COLO829 (cell line): ENCODE measurements at places on chromosomes 12 and 14.

DNA sequence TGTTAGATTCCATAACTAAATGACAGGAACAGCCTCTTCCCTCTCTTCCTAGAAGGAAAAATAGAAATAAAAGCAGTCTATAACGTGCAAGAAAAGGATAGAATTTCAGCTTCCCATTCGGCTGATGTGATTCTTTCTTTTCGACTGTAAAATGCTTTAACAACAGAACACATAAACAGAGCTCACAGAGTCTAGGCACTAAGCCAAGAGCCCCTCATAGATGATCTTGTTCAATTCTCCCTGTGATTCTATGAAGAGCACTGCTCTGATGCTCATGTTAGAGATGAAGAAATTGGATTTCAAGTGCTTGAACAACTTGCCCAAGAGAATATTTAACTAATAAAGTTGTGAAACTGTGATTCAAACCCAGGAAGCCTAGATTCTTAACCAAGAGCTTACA lies 232.7 kb downstream of the RPAP3 start:
- no peak for DNase-seq

GRCh38 chr14:100037353-100037752 lies 27.9 kb upstream of the EVL start:
- DNase-seq, result no peak

- peak; percentile 77 for DNase-seq
These were observed 27.7 kb downstream of the PPP1R13B start for GRCh38 chr14:103819503-103820307.

GRCh38 chr12:119182701-119183493 lies 4.2 kb downstream of the HSPB8 start:
- no peak for DNase-seq

DNA sequence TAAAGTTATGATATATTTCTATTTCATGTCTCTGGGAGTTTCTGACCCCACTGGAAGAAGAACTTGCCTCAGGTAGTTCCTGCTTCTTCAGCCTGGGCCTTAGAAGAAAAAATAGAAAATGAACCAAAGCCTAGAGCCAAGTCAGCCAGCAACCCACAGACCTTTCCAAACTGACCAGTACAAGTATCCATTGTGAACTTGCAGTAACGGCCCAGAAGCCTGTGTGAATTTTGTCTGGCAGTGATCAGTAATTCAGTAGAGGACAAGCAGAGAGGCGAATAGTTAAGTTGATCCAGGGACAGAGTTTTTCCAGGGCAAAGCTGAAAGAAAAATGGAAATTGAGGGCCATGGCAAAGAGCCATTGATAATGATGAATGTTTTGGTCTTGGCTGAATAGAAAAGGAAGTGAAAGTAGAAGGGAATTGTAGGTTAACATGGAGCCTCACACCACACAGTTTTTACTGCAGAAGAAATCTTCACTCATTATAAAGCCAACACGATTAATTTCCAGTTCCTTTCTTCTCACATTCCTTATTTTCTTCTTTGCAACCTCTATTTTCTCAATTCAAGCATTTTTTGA lies 311.8 kb downstream of the BTG1 start:
- no peak for DNase-seq

- no peak for DNase-seq
These were observed 122.4 kb downstream of the MIPOL1 start for GRCh38 chr14:37320106-37320505.

GRCh38 chr12:14928931-14929330 lies 9.4 kb downstream of the ERP27 start:
- no peak for DNase-seq

GRCh38 chr14:92694807-92695206 lies 53.6 kb downstream of the LGMN start:
- no peak for DNase-seq

- DNase-seq, result no peak
These were observed 7.4 kb upstream of the DIO3 start for GRCh38 chr14:101553931-101554330.

- no peak for DNase-seq
These were observed 34.2 kb downstream of the ABCC9 start for GRCh38 chr12:21906919-21907493.

DNA sequence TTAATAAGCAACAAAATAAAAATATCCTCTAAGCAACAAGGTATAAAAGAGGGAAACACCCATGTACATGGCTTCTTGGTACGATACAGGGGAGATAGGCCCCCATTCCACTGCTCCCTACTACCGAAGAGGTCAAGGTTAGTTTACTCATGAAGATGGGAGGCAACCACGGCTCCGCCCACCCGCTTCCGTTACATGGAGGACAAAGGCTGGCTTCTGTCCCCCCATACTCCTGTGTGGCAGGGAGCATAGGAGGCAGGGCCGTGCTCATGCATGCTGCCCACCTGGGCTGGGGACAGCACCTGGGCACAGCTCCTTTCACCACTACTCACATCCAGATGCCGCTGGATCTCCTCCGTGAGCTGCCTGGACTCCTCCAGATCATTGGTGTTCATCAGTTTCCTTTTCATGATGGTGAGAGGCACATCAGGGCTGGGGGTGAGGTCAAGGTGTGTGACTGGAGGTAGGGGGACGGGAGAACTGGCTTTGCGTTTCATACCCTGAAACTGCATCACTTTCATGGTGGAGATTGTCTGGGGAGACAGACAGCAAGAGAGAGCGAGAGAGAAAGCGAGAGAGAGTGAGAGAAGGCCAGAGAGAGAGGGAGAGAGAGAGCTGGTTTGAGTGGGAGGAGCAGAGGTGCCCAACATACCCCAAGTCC lies 39.0 kb downstream of the LGMN start:
- no peak for DNase-seq

DNA sequence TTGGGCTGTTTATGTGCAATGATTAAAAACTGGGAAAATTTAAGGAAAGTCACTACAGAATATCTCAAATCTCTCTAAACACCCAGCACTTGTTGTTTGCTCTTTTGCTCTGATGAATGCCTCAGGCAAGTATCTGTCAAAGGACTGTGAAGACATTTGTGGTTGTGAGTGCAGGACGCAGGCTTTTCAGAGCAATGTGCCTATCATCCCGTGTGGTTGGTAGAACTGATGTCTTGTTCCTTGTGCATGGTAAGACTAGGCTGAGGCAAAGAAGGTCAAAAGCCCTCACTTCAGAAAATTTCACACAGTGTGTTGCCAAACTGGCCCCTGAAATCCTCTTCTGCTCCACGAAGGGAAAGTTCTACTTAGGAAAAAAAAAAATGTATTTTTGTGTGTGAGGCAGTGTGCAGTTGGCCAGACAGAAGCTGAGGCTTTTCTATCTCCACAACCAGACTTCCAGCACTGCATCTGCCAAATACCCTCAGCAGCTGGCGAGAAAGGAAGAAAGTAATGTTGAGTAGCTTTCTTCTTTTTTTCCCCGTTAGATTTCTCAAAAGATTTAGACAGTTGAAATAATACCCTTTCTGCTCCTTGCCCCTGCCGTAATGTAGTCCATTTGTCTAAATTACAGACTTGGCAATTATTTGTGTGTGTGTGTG lies 1103.1 kb downstream of the VRK1 start:
- no peak for DNase-seq

- DNase-seq, result peak; percentile 48
These were observed 3.8 kb upstream of the C12orf42 start for GRCh38 chr12:103499571-103499970.

DNA sequence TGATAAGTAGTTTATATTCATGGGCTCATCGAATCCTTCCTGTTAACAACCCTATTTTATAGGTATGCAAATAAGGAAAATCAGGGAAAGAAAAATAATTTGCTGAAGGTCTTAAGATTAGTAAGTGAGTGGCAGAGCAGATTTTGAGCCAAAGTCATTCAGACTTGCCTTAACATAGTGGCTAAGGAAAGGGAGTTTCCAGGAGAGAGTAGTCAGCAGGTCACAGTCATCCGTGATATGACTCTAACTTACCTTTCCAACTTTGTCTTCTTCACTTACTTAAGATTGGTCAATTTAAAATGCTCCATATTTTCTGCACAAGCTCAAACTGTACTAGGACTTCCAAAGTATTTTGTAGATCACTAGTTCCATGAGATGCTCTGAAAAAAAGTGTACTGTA lies 46.6 kb downstream of the AKAP6 start:
- DNase-seq, result no peak

DNA sequence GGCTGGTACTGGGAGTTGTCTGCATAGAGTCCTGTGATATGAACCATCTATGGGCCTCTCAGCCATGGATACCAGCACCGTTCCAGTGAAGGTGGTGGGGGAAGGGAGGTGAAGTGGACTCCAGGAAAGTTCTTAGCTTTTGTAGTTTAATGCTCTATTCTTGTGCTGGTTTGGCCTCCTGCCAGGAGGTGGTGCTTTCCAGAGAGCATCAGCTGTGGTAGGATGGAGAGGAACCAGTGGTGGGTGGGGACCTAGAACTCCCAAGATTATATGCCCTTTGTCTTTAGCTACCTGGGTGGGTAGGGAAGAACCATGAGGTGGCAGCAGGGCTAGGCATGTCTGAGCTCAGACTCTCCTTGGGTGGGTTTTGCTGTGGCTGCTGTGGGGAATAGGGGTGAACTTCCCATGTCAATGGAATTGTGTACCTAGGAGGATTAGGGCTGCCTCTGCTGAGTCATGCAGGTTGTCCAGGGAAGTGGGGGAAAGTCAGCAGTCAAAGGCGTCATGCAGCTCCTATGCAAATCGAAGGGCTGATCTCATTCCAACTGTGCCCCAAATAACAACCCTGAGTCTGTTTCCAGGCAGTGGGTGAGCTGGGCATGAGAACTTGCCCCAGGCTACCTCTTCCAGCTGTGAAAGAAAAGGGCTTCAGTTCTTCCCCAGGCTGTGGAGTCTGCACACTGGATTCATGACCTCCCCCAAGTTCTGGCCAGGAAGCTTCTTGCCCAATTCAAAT lies 14.2 kb downstream of the GZMH start:
- DNase-seq, result peak; percentile 86

DNA sequence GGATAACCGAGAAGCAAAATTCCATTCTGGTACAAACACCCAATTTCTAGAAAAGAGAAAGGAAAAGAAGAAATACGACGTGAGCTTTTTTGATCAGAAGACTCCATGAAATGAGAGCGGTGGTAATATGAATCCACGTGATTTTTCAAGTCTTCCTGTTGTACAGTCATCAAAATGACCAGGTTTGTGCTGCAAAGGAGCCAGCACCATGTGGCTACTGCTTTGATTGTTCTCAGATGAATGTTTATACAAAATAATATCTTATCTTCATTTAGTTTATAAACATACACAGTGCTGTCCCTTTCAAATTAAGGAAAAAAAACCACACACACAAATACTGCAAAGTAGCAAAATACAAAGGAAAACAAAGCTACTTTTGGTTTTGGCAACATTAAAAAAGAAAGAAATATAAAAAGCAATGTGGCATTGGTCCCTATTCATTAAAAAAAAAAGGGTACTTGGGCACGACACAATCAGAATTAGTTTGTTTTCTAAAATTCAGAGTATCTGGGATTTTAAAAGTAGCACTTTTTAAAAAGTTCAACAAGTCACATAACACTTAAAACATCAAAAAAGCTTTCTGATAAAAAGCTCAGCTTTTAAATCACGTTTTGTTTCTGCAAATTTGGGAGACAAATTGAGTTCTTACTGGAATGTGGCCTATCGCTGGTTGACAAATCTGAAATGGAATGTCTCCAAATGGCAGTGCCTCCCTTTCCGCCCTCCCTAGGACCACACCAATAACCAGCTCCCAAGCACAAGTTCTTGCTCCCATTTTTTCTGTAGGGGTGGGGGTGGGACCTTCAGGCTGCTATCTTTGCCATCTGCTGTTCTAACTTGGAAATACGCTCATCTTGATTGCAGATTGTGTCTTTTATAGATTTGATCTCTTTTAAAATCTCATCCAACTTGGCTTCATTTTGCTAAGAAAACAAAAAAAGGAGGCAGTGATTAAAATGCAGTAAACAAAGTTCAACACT lies 13.2 kb upstream of the SELPLG start:
- DNase-seq, result no peak

DNA sequence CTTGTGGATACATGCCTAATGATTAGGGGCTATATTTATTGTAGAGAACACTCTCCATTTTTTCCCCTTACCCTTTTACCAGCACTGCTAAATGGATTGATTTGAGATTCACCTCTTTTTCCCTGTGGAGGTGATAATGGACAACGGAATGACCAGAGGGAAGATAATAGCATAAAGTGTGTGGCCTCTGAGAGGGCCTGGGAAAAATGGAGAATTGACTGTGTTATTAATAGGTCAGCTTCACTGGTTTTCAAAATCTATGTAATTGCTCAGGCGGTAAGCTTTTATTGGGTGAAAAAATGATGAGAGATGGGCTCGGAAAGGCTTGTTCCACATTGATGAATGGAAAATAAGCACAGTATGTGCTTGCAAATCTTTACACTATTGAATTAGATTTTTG lies 15.8 kb downstream of the FLRT2 start:
- no peak for DNase-seq

DNA sequence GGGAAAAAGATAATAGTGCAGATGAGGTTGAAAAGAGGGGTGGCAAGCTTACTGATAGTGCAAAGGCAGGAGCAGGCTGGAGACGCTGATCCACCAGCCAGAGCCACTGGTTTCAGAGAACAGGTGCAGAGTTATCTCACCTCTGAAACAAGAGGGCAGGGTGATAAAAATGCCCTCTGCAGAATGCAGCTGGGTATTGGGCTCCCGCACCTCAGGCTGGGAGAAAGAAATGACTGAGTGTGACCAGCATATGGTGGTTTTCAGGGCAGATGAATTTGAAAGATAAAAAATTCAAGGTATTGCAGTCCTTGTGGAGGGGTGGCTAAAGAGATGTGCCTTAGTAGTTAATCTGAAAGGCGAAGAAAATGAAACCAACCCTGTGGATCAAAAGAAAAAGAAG lies 2.9 kb upstream of the TMEM30B start:
- no peak for DNase-seq

GRCh38 chr12:60935981-60936761 lies 1324.0 kb upstream of the USP15 start:
- no peak for DNase-seq

GRCh38 chr12:45458854-45459807 lies 243.2 kb downstream of the ANO6 start:
- peak; percentile 58 for DNase-seq

- DNase-seq, result peak; percentile 54
These were observed 56.8 kb downstream of the DUSP16 start for GRCh38 chr12:12505544-12506495.

- DNase-seq, result no peak
These were observed 30.3 kb downstream of the YEATS4 start for GRCh38 chr12:69389831-69390230.

DNA sequence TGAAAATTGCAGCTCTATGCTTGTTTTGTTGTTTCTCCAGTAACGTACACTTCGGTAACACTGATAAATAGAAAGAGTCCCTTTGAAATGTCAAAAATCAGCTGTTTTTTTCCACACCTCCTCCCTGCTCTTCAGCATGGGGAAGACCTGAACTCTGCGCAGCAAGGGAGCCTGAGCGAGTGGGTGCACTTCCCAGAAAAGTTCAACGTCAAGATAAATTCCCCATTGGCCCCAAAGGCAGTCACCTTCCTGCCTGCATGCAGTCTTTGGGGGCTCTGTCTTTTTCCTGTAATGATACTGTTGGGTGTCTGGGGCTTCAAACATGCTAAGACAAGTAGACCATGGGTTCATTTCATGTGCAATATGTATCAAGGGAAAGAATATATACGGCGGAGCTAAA lies 8.8 kb upstream of the FOXG1 start:
- DNase-seq, result no peak

- DNase-seq, result no peak
These were observed 38.6 kb downstream of the DGLUCY start for GRCh38 chr14:91152499-91152898.
